Thymus (tissue), 14 donors: ENCODE measurements at places on chromosomes 4 and X.

- no peak for DNase-seq
These were observed 105.5 kb downstream of the MID1 start for GRCh38 chrX:10514891-10515290.

GRCh38 chr4:179989975-179990374 lies 2253.2 kb upstream of the TENM3 start:
- DNase-seq, result no peak

- no peak for DNase-seq
These were observed 72.4 kb upstream of the ZCCHC13 start for GRCh38 chrX:74231625-74232024.

- DNase-seq, result no peak
These were observed 1372.9 kb downstream of the TECRL start for GRCh38 chr4:63036159-63036866.

DNA sequence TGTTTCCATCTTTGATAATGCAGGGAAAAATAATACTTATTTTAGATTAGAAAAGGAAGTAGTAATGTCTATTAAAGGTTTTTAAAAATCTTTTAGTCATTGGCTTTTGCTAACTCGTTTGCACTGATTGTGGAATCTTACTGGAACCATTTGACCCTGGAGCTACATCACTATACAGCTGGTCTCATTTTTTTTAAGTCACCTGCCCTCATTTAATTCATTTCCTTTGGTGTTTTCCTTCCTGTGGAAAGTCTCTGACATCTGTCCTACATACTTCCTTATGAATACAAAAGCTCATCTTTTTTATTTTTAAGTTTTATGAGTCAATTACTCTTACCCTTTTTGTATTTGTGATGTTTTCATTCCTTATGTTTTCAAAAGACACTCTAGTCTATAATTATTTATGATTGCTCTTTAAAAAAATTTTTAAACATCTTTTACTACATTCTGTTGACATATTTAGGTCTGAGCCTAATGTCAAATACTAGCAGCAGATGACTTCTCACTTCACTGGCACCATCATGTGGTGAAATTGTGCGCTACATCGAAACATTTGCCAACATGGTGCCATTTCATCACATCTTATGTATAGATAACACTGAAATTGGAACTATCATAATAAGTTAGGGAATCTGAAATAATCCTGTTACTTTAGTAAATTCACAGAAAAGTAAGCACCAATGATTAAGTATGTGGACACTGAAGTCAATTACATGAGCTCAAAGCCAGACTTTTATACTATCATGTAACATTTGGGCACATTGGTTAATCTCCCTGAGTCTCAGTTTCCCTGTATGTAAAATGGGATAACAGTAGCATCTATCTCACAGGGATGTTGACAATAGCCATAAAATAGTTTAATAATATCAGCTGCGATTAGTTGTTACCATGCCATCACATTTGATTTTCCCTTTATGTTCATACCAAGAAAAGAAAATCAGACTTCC lies 9.4 kb upstream of the MMAA start:
- peak; percentile 78 for DNase-seq

DNA sequence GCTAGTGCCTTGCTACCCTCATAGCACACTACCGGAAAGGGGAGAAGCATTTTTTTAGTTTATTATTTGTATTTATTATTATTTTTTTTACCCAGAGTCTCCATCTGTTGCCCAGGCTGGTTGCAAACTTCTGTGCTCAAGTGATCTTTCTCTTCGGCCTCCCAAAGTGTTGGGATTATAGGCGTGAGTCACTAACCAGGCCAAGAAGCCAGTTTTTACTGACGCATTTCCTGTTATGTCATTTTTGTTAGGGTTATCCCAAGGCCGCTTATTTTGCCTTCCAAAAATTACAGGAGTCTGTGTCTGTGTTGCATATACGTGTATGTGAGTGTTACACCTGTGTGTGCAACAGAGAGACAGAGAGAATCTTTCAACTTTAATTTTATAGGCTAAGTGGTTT lies 404.5 kb downstream of the GBA3 start:
- no peak for DNase-seq

DNA sequence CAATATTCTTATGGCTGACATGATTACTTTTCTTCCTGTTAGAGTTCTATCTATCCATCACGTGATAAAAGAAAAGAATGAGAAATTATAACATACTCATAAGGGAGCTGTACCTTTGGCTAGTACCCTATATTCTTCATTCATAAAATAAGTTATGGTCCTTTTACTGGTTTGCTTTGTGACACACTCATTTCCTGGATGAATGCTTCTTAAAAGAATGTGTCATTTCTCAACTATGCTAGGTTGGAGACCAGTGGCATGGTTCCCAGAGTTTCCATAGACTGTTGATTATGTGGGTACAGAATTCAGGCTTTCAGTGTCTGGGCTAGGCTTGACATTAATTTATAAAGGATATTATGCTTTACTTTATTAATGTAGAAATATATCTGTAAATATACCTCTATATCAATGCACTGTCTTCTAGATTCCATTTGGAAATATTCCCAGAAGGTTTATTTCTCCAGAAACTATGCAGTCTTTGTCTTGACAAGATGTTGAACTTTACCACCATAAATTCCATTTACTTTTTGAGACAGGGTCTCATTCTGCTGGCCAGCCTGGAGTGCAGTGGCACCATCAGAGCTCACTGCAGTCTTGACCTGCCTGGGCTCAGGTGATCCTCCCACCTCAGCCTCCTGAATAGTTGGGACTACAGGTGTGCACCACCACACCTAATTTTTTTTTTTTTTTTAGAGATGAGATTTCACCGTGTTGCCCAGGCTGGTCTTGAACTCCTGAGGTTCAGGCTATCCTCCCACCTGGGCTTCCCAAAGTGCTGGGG lies 23.8 kb downstream of the NUDT6 start:
- no peak for DNase-seq

DNA sequence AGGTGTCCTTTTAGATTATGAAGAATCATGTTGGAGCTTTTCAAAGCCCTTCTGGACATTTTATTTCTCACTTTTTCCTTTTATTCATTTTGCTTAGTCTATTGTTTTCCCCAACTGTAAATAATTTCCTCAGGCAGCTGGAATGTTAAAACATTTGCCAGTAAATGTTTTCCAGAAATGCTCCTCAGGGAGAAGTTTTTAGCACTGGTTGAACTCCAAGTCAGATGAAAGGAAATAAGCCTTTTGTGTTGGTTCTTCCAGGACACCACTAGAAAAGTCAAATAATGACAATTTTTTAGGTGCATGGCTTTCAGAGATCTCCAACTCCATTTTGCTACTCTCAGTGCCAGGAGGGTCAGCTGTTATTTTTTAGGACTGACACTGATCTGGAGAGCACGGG lies 127.9 kb downstream of the IL13RA2 start:
- DNase-seq, result no peak

- DNase-seq, result no peak
These were observed 239.1 kb upstream of the DKK2 start for GRCh38 chr4:107275225-107275624.

DNA sequence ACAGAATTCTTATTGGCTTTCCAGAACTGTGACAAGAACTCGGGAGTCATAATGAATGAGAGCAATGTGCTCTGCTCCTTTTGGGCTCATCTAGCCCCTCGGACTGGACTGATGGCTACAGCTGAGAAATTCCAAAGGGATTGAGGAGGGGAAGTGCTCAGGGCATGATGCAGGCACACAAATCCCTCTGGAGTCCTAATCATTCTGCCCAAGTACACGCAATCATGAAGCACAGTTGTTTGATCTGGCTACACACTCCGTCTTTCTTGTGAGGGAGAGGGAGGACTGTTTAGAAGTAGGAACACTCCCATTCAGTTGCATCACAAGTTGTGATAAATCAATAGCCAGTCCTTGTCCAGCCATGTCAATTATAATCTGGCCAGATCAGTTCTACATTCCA lies 237.5 kb downstream of the COL25A1 start:
- no peak for DNase-seq

- DNase-seq, result no peak
These were observed 69.8 kb downstream of the TMEM131L start for GRCh38 chr4:153535772-153536513.

- DNase-seq, result no peak
These were observed 47.8 kb upstream of the DUSP21 start for GRCh38 chrX:44795945-44796450.

DNA sequence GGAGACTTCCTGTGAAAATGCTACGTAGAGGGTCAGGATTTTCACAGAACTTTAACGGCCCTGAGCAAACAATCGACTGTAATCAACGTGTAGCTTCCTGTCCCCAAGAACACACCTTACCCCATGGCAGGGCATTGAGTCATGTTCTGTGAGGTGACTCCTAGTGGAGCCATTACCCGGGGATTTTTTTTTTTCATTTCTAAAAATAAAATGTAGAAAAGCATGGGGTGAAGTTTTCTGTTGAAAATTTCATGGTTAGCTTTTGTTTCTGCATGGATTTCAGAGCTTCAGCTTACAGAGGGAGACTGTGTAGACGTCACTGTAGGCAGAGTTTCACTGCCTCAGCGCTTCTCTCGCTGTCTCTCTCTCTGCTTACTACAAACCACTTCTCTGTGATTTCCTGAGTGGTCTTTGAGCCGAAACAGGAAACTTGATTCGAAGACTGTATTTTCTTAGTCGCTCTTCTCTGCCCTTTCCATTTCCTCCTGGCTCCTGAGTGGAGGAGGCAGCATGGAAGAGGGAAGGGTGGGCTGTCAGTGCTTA lies 111.7 kb downstream of the NFKB1 start:
- no peak for DNase-seq

DNA sequence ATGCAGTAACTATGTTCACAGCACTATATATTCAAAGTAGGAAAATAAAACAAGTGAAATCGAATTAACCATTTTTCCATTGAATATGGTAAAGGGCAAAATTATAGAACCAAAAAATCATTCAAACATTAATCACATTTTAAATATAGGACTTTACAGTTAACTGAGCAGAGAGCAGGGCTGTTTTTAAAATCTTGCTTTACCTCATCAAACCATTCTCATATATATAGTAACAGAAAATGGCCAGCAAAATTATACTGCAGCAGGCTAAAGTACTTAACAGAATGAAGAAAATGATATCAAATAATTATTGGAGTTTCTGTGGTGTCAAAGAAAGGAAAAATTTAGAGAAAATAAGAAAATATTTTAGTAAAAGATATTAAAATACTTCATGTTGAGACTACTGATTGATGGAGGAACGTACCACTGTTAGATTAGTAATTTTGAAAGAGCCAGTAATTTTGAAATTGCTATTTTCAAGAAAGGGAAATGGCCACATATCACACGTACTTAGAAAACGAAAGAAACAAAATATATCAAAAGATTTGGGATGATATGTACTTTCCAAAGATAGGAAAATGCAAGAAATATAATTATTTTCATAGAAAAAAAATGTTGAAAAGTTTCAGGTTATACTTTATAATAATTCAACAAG lies 813.7 kb downstream of the DMD start:
- DNase-seq, result no peak

- no peak for DNase-seq
These were observed 26.8 kb downstream of the PPP2R2C start for GRCh38 chr4:6445403-6446129.

- no peak for DNase-seq
These were observed 218.9 kb downstream of the FBXW7 start for GRCh38 chr4:152316969-152317368.

GRCh38 chr4:105840426-105841174 lies 54.7 kb upstream of the NPNT start:
- no peak for DNase-seq

- DNase-seq, result no peak
These were observed 366.1 kb downstream of the FBXO8 start for GRCh38 chr4:173917255-173917960.

GRCh38 chrX:153375571-153375970 lies 25.6 kb downstream of the PNMA6E start:
- DNase-seq, result no peak
